Epithelial cell of proximal tubule (primary cell): ENCODE measurements at places on chromosomes 1 and 21.

- peak; percentile 15 for DNase-seq
Measured at GRCh38 chr1:63264161-63264560, 58.2 kb upstream of the FOXD3 start.

- no peak for DNase-seq
Measured at GRCh38 chr1:26164861-26165842, 3.6 kb downstream of the C1orf232 start.

DNA sequence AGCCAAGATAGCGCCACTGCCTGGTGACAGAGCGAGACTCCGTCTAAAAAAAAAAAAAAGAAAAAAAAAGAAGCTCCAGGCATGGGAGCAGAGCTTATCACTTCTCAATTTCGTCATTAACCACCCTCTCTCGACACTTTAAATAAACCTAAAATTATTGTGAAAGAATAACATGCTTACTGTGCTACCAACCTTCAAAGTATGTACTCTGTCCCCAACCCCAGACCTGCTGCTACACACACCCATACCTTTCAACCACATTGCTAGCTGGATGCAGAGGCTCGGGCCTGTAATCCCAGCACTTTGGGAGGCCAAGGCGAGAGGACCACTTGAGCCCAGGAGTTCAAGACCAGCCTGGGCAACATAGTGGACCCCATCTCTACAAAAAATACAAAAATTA, 38.7 kb downstream of the GNPAT start:
- DNase-seq, result no peak

DNA sequence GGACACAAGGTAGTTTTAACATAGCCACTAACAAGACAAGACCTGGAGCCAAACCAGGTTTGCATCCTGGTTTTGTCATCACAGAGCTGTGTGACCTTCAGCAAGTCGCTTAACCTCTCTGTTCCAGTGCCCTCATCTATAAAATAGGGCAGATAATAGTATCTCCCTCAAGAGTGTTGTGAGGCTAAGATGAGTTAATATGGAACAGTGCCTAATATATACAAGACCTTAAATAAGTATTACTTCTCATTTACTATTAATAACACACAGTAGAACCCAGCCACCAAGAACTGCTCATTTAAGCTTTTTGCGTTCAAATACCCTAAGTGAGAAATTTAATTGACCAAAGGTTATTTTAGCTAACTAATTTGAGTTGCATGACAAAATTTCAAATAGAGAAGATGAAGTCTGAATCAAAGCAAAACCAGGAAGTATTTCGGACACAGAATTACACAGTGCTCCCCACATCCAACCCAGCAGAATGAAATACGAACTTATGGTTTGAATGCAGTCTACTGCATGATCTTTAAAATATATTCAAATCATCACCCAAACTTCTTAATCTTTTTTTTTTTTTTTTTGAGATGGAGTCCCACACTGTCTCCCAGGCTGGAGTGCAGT, 123.9 kb upstream of the KRTAP19-8 start:
- no peak for DNase-seq
